NCI-H187 (cell line): ENCODE measurements at places on chromosomes 11 and 22.

- no peak for DNase-seq
Measured at GRCh38 chr11:47659276-47659675, 16.9 kb upstream of the MTCH2 start.

DNA sequence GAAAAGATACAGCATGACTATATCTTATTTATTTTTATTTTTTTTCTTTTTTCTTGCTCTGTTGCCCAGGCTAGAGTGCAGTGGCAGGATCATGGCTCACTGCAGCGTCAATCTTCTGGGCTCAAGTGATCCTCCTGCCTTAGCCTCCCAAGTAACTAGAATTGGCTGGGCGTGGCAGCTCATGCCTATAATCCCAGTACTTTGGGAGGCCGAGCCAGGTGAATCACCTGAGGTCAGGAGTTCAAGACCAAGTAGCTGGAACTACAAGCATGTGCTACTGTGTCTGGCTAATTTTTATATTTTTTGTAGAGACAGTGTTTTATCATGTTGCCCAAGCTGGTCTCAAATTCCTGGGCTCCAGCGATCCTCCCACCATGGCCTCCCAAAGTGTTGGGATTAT lies 28.3 kb upstream of the CCDC134 start:
- DNase-seq: no peak

DNA sequence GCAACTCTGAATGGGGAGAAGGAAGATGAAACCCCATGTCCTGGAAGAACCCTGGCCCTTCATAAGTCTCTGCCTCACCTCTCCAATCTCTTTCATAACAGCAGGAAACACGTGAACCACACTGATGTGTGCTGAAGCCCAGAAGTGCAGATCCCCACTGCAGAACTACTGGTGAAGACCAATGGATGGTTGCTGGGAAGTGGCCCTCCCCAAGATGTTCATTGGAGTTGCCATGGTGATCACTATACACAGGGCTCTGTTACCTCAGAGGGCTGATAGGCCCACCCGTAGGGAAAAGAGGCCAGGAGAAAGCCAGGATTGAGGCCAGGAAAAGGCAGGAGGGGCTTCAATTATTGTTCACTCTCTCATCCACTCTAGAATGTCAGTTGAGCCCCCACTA lies 11.6 kb downstream of the TST start:
- DNase-seq: no peak

DNA sequence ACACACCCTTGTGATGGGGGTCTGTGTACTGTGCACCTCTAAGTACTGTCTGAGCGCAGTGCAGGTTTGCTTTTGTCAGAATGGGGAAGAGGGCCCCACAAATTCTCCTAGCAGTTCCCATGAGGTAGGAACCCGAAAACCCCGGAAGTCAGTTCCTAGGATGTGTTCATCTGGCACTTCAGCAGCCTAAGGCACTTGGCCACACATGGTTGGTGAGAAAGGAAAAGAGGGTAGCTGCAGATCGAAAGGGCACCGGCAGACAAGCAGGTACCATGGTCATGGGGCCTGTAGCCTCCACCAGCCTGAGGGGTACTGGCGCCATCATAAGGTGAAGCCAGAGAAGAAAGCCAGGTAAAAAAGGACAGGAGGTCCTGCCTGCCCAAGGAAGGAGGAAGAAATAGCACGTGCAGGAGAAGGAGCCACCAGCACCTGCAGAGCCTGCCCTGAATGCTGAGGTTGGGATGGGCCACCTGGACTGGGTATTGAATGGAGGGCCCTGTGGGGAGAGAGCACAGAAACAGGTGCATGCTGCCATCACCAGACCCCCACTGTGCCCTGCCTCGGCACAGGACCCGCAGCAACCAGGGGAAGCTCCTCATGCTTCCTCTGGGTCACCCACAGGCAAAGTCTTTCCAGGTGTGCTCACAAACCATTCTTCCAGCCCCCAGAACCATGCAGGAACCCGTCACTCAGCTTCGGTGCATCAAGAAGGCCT lies 8.1 kb upstream of the CASTOR1 start:
- DNase-seq: no peak

DNA sequence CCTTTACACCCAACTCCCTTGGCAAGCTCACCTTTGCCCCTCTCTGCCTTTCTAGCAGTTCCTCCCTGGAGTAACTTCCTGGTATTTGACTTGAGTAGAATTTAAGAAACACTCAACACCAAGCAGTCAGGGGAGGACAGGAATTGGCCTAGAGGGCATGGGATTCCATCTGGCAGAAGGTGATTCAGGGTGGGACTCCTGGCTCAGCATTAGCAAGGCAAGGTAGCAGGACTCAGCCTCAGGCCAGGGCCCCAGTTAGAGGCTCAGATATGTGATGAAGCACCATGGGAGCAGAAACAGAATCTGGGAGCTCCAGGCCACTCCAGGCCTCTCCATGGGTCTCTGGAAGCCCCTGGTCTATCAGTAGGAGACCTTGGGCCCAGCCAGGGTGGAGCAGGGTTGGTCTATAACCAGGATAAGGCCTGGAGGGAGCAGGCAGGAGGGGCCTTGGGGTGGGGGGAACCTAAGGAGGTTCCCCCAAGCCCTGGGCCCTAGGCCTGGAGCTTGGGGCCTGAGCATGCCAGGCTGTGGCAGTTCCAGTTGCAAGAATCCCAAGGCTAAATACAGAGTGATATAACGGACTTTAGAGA lies 148.2 kb downstream of the PARVA start:
- DNase-seq: no peak
